ENCODE measurements at places on chromosomes 3 and 15. TPM values are rescaled to one million over a fixed set of nuclear protein-coding genes. Genes with fewer than 3 reads are reported as not detected.

KCNAB1 gene
- polyA plus RNA-seq = 0.66 TPM

LRTM1 gene
- polyA plus RNA-seq = not detected

NR2E3 gene
- not detected for polyA plus RNA-seq

CACNA1D gene
- not detected for polyA plus RNA-seq

GCSAM gene
- 0.01 TPM for polyA plus RNA-seq

C2CD4A gene
- polyA plus RNA-seq = 6.7 TPM

TTLL13 gene
- polyA plus RNA-seq = 0.13 TPM

CEP152 gene
- 0.69 TPM for polyA plus RNA-seq

SQOR gene
- 70.2 TPM for polyA plus RNA-seq

GPR62 gene
- 0.04 TPM for polyA plus RNA-seq

DISP2 gene
- polyA plus RNA-seq = 0.52 TPM

GREM1 gene
- polyA plus RNA-seq = 0.68 TPM

COL6A5 gene
- polyA plus RNA-seq = not detected

BCL6 gene
- polyA plus RNA-seq = 43.2 TPM

ZMAT3 gene
- polyA plus RNA-seq = 4.7 TPM

TNFAIP8L3 gene
- 0.52 TPM for polyA plus RNA-seq

ISL2 gene
- polyA plus RNA-seq = not detected

CATSPER2 gene
- 3.1 TPM for polyA plus RNA-seq

GRCh38 chr15:52115598-52116427 lies 3.2 kb upstream of the BCL2L10 start:
- DNase-seq = no peak

- DNase-seq = no peak
These were observed 99.5 kb downstream of the DNAJB8 start for GRCh38 chr3:128367221-128367620.

- DNase-seq = no peak
These were observed 28.8 kb upstream of the TRA2B start for GRCh38 chr3:185966655-185967054.

GRCh38 chr3:126835472-126836219 lies 131.6 kb downstream of the CHCHD6 start:
- DNase-seq = no peak

DNA sequence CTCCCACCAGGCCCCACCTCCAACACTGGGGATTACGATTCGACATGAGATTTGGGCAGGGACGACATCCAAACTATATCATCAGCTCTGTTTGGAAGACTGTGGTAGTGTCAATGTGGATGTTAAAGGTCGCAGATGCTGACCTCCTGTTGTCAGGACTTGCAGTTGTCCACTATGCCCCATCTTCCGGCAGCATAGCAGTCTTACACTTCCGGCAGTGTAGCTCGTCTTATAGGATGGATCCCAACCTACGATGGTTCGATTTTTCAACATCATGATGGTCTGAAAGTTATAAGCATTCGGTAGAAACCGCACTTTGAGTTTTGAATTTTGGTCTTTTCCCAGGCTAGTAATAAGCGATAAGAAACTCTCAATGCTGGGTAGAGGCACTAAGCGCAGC lies 20.6 kb downstream of the CLRN1 start:
- DNase-seq = no peak

DNA sequence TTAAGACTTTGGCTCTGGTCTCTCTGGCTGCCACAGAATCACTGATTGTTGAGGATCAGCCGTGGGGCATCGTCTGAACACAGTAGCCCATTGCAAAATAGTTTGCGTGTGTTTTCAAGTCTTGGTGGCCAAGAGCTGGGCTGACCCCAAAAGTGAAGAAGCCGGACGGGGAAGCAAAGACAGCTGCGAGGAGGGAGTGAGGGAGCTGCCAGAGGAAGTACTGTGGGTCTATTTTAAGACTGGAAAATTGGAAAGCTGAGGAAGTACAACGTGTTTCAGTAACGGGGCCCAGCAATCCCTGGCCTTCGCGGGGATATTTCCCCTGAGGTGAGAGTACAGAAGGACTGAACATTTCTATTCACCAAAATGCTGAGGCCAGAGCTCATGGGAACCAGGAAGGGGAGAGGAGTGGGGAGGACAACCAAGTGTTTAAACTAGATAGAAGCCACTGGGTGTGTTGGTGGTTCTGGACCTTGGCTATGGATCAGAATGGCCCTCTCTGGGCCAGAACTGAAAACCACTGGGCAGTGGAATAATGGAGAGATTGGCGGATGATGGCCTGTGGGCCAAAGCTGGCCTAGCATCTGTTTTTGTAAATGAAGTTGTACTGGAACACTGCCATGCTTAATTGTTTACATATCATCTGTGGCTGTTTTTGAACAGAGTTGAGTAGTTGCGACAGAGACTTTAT lies 34.1 kb upstream of the LIMD1 start:
- DNase-seq = peak; percentile 86

- no peak for DNase-seq
These were observed 1.4 kb downstream of the CHL1 start for GRCh38 chr3:197828-198491.

GRCh38 chr3:78659386-78659987 lies 1108.3 kb downstream of the ROBO1 start:
- DNase-seq = no peak

GRCh38 chr3:188946351-188947240 lies 225.2 kb upstream of the TPRG1 start:
- DNase-seq = peak; percentile 31

- DNase-seq = no peak
These were observed 45.6 kb downstream of the NMD3 start for GRCh38 chr3:161266731-161267150.

- no peak for DNase-seq
These were observed 3.6 kb downstream of the KLF13 start for GRCh38 chr15:31330111-31330785.

- DNase-seq = no peak
These were observed 50.2 kb downstream of the RAD54L2 start for GRCh38 chr3:51588724-51589123.

DNA sequence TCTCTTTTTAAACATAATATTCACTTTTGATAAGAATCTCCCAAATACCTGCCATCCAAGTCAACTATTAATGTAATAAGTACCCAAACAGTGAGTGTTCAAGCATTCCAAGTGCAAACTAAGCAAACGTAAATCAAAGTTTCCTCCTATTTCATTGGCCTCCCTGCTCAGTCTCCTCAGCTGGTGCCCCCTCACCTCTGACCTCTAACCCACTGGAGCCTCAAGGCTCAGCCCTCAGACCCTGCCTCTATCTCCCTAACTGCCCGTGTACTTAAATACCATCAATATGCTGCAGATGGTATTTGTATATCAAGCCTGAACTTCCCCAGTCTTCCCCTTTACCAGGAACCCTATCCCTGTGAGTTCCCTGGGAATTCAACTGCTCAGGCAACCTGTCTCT lies 31.8 kb downstream of the CHSY1 start:
- no peak for DNase-seq

DNA sequence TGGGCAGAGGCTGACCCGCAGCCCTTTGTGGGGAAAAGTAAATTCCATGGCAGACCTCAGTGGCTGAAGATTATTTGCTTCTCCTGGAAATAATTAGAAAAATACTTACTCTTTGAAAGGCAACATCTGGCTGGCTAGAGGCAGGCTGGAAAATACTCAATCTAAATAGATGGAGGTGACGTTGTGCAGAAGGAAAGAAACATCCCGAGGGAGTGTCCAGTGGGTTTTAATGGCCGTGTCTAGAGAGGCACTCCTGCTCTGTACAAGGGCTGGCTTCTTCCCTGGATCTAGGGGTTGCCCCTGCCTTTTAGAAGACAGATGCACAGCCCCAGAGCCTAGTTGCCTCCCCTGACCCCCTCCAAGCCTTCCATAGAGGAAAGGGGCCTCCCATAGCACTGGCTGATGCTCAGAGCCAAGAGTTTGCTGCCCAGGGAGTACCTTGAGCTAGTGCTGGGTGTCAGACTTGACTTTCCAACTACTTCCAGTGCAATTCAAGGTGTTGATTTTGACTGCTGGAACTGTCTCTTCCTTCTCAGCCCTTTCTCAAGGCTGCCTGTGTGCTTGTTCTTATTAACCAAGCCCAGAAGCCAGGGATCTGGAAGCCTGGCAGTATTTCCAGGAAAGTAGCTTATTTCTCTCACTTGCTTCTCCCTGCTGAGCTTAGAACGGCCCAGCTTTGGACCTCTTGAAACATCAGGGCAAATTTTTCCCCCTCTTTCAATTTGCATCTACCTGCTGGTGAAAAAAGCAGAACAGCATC lies 27.4 kb downstream of the CGNL1 start:
- no peak for DNase-seq

GRCh38 chr15:75214293-75215096 lies 12.8 kb downstream of the C15orf39 start:
- DNase-seq = no peak

GRCh38 chr3:156726456-156726855 lies 52.1 kb downstream of the TIPARP start:
- DNase-seq = no peak

- peak; percentile 54 for DNase-seq
These were observed 76.0 kb downstream of the TAMM41 start for GRCh38 chr3:11770477-11771391.

GRCh38 chr3:73536336-73536895 lies 88.3 kb downstream of the PDZRN3 start:
- no peak for DNase-seq

DNA sequence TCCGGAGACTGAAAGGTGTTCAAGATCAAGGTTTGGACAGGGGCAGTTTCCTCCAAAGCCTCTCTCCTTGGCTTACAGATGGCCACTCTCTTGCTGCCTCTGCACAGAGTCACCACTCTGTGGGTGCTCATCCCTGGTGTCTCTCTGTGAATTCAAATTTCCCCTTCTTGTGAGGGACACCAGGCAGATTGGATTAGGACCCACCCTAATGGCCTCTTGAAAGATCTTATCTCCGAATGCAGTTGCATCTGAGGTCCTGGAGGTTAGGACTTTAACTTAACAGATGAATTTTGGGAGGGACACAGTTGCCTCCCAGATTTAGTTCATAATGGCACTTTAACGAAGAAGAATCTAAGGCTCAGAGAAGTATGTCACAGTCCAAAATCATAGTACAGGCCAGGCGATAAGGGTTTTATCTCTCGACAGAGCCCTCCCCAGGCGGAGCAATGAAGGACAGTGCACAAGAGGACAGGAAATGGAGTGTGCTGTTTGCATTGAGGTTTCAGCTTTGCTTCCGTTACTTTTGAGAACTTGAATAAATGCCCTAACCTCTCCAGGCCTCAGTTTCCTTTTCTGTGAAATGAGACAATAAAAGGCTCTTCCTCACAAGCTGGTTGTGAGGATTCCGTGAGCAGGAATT lies 38.9 kb upstream of the KIF23 start:
- no peak for DNase-seq

DNA sequence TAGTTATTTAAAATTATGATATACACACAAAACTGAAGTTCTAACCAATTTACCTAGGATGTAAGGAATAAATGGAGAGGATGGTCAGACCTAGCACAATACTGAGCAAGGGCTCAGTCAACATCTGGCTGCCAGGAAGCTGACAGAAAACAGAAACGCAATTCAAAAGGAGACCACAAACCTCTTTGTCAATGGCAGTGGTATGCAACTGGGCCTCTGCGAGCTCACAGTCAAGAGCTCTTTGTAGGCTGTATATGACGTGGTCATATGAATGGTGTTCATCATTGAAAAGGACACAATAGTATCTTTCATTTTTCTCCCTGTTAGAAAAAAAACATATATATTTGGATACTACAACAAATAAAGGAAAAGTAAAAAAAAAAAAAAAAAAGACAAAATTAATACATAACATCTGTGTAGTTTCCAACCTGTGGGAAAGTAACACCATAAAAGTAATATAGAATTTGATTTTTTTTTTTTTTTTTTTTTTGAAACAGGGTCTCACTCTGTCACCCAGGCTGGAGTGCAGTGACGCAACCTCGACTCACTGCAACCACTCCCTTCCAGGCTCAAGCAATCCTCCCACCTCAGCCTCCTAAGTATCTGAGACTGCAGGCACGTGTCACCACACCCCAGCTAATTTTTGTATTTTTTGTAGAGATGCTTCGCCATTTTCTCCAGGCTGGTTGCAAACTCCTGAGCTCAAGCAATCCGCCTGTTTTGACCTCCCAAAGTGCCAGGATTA lies 37.9 kb downstream of the UBR1 start:
- DNase-seq = no peak

- DNase-seq = no peak
These were observed 519.8 kb upstream of the GOLIM4 start for GRCh38 chr3:168615493-168616020.

- DNase-seq = no peak
These were observed 9.0 kb upstream of the COPG1 start for GRCh38 chr3:129240436-129240835.

- no peak for DNase-seq
These were observed 28.9 kb downstream of the ITGB5 start for GRCh38 chr3:124858275-124858674.

DNA sequence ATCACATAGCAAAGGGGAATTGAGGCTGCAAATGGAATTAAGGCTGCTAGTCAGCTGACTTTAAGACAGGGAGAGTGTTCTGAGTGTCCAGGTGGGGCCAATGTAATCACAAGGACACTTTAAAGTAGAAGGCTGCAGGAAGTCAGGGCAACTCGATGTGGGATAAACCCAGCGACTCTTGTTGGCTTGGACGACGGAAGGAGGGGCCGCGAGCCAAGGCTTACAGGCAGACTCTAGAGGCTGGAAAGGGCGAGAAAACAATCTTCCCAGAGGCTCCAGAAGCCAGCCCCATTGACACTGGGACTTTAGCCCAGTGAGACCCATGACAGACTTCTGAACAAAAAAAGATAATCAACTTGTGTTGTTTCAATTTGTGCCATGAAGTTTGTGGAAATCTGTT lies 12.9 kb upstream of the MUSTN1 start:
- peak; percentile 45 for DNase-seq

DNA sequence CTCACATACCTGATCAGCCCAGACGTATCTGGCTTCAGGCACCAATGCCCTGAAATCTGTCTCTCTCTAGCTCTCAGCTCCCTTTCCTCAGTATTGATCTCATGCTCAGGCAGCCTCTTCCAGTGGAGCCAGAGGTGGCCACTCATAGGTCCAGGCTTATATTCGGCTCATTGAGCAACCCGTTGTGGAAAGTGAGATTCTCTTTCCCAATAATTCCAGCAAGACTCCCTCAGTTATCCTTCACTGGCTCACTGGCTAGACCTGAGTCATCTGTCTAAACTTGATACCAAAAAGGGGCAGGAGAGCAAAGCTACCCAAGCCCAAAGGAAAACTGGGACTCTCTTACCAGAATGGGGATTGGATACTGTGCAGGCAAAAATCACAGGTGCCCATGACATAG lies 33.4 kb upstream of the FRMD4B start:
- DNase-seq = no peak

DNA sequence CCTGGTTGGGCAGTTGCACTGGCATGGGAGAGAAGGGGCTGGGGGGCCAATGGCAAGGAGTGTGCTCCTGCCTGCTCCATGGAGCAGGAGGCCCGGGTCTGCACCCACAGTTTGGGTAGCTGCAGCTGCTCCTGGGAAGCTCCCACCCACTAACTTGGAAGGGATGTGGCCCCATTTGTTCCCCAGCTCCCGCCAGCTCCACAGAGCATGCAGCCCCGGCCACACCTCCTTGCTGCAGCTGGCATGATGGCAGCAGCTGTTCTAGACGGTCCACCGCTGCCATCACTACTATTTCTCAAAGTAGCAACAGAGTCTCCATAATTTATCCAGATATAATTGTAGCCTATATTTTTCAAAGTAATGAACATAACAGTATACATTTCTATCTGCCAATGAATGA lies 65.8 kb downstream of the PIK3CB start:
- DNase-seq = no peak

- no peak for DNase-seq
These were observed 201.3 kb downstream of the XXYLT1 start for GRCh38 chr3:195069501-195070251.
